GM23248 (cell line): ENCODE measurements at places on chromosomes 6 and 20.
A peak's percentile ranks its signal among the peaks of the same experiment; 100 is the strongest.

DNA sequence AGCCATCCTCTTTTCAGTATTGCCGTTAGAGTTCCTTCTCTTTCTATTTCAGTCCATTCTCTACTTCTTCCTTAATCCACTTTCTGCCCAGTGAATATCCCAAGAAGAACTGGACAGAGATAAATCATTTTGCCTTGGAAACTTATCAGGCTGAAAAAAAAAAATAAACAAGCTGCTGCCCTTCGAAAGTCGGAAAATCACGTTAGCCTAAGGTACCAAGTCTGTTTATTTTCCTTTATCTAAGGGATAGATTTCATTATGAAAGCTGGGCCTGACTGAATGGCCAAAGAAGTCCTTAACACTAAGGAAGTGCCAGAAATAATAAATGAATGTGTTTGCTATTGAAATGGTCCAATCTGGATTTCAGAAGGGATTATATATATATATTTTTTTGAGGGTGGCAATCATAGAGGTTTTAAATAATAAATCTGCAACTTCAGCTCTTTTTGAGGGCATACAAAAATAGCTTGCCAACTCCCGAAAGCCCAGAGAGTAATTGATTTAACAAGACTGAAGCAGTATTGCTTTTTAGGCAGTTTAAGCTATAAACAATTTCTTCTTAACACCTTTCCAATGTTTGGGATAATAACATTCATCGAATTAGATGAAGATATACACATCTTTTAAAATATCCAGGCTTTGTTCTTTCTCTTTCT lies 127.0 kb upstream of the STMND1 start:
- DNase-seq = no peak

GRCh38 chr6:40986364-40986763 lies 52.7 kb downstream of the UNC5CL start:
- no peak for DNase-seq

GRCh38 chr6:130394246-130394645 lies 28.4 kb downstream of the TMEM200A start:
- DNase-seq = no peak

GRCh38 chr20:25699914-25700313 lies 3.3 kb upstream of the ZNF337 start:
- peak; percentile 54 for DNase-seq

DNA sequence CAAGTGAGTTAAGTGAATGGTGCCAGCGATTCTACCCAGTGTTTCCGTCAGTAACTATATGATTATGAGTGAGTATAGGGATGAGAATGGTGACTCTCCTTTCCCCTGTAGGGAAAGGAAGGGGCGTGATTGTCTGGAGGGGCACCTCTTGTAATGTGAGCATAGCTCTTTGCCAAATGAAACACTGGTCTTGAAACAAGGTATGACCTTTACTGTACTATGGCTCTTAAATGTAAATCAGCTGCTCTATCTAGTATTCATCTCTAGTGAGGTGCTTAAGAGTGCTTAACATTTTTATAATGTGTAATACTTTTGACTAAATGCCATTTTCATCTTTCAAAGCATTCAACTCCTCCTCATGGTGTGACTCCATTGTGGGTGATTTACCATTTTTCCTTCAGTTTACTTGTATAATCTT lies 11.0 kb downstream of the PANK2 start:
- DNase-seq = peak; percentile 36

DNA sequence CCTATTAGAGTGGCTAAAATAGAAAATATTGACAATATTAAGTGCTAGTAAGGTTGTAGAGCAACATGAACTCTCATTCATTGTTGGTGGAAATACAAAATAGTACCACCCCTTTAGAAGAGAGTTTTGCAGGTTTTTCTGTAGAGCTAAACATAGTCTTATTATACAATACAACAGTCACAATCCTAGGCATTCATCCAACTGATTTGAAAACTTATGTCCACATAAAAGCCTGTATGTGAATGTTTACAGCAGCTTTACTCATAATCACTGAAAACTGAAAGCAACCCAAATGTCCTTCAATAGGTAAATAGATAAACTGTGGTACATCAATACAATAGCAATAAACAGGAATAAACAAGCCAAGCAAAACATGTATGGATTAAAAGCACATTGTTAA lies 162.6 kb upstream of the PRND start:
- DNase-seq = no peak

GRCh38 chr6:5260111-5260620 lies 584 bp downstream of the LYRM4 start:
- peak; percentile 78 for DNase-seq

DNA sequence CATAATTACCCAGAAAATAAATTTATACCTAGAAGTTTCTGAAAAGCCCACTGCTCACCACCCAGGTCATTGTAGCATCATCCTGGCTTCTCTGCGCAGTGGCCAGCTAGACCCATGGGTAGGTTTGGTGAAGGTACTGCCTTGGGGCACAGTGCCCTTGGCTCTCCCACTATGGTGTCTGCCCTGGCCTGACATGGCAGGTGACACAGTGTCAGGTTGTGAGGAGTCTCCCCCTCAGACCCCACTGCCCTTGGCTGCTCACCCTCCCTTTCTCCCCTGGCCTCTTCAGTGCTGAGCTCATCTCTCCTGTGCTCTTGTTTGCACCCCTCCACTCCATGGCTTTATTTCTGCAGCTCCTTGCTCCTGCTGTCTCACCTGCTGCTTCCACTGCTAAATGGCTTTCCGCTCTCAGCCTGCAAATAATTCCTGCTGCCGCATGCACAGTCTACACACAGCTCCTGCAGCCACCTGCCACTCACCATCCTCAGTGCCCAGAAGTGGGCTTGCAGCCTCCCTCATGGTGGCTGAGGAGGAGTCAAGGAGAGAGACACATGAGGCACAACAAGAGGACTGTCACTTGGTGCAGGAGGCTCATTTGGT lies 313.4 kb upstream of the MOCS1 start:
- DNase-seq = no peak

- peak; percentile 79 for DNase-seq
These were observed 70.4 kb upstream of the FUCA2 start for GRCh38 chr6:143581835-143582480.

- DNase-seq = peak; percentile 81
These were observed 130.7 kb downstream of the UTRN start for GRCh38 chr6:144415835-144416237.

GRCh38 chr6:150430815-150431214 lies 62.0 kb downstream of the IYD start:
- no peak for DNase-seq

GRCh38 chr20:34129518-34130162 lies 17.6 kb upstream of the EIF2S2 start:
- DNase-seq = peak; percentile 81

DNA sequence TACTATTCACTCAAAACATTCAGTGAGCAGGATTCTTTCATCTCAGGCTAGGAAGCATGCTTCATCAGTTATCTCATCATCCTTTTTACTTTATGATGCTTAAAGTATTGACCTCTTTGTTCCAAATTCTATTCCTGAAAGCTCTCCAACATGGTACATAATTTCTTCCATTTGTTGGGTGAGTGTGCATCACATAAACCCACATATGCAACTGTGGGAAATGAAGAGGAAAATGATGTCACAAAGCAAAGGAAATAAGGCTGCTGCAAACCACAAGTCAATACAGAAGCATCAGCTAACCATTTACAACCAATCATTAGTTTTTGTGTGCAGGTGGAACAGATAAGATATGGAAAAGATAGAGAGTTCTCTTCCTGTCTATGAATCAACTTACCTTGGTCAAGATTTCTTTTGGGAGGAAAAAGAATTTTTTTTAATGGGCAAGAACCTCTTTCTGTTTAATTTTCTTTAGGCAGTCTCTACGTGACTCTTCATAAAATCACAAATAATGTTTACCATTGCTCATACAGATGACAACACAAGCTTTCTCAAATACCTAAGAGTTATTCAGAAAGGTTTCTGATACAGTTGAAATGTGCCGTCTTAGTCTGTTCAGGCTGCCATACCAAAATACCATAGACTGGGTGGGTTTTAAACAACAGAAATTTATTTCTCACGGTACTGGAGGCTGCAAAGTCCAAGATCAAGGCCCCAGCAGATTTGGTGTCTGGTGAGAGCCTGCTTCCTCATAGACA lies 259.9 kb downstream of the ADGRG6 start:
- DNase-seq = no peak
